ENCODE measurements at places on chromosomes 5 and 9.
A peak's percentile ranks its signal among the peaks of the same experiment; 100 is the strongest.

GRCh38 chr9:111037356-111037707, 938 bp downstream of the LPAR1 start:
- peak; percentile 40 for DNase-seq

DNA sequence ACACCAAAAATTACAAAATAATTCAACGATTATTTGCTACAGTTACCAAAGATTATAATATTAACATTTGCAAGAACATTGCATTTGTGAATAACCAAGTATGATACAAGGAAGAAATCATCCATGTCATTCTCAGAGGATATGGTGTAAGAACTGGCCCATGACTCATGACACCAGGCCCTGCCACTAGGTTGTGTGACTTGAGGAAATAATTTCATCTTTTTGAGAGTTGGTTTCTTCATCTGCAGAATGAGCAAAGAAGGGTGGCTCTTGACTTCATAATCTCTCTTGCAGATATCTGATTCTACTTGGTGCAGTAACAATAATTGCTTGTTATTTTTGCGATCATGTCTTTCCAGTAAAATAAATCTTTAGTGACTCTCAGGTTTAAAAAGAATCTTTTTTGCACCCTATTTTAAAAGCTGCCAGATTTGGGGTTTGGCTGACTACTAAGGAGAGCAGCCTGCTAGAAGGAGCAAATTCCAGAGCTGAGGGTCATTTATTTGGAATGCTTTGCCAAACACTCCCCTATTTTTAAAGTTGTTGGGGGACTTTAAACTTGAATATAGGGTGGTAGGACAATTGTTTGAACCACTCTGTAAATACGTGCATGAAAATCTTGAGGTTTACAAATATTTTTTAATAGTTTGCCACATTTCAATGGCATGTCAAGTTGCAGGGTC, 23.5 kb downstream of the ITGA1 start:
- DNase-seq = peak; percentile 72

DNA sequence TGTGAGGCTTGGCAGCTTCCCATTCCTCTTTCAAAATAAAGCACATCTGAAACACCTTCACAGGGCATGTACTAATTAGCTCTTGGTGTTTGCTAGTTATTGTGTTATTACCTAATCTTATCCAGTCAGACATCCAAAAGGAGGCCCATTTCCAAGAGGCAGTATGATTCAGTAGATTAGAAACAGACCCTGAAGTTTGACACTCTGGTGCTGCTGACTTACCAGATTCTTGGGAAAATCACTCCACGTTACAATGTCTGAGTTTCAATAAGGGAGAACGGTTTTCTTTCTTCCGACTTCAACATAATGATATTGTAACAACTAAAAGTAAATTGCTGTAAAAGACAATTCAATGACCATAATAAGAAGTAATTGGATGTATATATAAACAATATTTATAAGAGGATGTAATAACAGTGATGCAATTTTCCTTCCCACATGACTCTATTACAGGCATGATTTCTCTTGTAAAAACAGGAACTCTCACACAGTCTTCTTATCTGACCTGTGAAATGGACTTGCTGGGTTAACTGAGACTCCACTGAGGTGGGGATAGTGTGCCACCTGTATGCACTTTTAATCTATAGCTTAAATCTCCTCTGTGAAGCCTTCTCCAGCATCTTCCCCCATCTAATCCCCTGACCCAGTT, 181.3 kb upstream of the ELL2 start:
- DNase-seq = peak; percentile 83

GRCh38 chr9:105887679-105888078, 193.3 kb downstream of the TMEM38B start:
- DNase-seq = no peak

DNA sequence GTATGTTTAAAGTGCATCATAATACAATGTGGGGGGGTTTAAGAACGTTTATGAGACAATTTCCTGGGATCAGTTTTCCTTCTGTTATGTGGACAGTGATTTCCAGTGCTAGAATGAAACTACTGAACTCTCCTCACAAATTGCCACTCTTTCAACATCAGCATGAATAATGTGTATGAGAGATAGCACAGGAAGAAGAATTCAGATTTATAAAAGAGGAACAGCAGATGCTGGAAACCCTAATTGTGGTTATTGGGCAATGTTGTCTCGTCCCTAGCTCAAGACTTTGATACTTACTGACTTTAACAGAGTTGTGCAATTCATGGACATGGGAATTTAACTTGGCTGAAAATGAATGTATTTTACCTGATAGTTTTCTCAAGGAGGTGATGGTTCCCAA, 410.8 kb upstream of the MEF2C start:
- peak; percentile 75 for DNase-seq

DNA sequence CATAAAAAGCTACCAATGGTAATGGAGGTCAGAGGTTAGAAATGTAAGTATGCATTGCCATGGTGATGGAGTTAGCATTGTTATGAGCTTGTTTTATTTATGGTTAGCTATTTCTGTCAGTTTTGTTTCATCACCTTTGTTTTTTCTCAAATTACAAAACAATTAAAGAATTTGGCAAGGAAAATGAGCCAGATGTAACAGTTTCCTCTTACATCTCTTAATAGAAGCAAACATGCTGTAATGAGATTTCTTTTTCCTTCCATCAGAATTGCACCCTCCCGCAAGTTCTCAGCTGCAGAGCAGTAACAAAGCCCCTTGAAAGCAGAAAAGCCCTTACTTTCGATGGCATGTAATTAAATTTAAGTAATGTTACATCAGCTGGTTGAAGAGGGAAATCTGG, 233.0 kb downstream of the SGCD start:
- no peak for DNase-seq

DNA sequence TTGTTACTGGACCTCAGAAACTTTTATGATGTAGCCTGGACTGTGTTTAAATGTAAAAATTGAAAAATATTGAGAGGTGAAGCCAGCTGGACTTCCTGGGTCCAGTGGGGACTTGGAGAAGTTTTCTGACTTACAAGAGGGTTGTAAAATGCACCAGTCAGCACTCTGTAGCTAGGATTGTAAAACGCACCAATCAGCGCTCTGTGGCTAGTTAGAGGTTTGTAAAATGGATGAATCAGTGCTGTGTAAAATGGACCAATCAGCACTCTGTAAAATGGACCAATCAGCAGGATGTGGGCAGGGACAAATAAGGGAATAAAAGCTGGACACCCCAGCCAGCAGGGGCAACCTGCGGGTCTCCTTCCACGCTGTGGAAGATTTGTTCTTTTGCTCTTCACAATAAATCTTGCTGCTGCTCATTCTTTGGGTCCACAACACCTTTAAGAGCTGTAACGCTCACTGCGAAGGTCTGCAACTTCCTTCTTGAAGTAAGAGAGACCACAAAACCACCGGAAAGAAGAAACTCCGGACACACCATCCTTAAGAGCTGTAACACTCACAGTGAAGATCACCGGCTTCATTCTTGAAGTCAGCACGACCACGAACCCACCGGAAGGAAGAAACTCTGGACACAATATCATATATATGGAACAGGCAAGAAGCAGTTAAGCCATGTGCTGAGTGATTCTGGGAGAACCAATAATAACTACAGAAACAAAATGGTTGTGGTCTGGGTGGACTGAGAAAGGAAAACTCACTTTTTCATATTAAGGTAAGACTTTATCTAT, 201.3 kb downstream of the GABRG2 start:
- DNase-seq = no peak

DNA sequence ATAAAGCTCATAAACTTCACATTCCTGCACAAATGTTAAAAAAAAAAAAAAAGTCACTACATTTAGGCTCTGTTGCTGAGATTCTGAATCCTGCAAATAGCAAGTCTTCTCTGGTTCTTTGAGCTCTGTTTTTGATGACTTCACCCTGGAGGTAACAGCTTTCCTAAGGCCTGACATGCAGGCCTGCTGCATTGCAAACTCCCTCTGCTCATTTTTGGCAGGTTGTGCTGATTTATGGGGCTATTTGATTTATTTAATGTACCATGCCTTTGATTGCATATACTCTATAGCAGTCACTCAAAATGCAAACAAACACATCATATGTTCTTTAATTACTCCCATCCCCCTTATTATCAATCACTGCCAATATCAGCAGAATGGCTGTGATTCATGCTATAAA, 416.1 kb upstream of the IZUMO3 start:
- no peak for DNase-seq

- peak; percentile 47 for DNase-seq
Observed at GRCh38 chr5:72648480-72648879, 141.3 kb upstream of the ZNF366 start.

DNA sequence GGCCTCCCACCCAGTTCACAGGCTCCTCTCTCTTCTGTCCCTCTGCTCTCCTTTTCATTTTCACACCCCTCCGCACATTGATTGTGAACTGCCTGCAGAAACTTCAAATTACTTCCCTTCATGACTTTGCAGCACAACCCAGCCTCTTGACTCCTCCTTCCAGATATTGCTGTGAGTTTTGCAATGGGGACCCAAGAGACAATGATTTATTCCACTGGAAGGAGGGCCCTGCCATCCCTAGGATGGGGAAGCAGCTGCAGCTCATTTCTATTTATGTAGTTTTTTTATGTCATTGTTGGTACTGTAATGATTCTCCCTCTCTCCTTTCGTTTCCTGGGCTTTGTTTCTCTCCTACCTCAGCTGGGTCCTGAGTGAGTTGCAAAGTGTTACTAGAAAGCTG, 364.9 kb downstream of the ICE1 start:
- DNase-seq = no peak

DNA sequence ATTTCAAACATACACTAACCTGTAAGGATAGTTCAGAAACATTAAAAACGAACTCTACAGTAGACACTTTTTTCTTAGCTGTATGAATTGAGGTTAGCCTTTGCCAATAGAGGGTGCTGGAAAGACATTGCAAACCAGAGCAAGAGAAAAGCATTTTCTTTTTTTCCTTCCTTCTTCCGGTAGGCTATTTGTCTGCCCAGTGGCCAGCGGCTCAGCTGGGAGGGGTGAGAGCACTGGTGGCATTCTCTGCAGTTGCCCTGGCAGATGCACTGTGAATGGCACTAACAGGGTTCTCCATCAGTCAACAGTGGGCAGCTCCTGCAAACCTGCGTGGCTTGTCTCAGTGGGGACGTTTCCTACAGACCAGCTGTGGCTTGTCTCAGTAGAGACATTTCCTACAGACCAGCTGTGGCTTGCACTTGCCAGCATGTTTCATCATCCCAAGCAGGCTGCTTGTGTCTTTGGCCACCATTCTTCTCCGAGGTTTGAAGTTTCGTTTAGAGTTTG, 984.5 kb upstream of the CDH18 start:
- DNase-seq = peak; percentile 6

- no peak for DNase-seq
Observed at GRCh38 chr5:156706631-156707030, 143.5 kb upstream of the PPP1R2B start.

- peak; percentile 63 for DNase-seq
Observed at GRCh38 chr9:79408617-79409016, 163.1 kb upstream of the TLE4 start.

DNA sequence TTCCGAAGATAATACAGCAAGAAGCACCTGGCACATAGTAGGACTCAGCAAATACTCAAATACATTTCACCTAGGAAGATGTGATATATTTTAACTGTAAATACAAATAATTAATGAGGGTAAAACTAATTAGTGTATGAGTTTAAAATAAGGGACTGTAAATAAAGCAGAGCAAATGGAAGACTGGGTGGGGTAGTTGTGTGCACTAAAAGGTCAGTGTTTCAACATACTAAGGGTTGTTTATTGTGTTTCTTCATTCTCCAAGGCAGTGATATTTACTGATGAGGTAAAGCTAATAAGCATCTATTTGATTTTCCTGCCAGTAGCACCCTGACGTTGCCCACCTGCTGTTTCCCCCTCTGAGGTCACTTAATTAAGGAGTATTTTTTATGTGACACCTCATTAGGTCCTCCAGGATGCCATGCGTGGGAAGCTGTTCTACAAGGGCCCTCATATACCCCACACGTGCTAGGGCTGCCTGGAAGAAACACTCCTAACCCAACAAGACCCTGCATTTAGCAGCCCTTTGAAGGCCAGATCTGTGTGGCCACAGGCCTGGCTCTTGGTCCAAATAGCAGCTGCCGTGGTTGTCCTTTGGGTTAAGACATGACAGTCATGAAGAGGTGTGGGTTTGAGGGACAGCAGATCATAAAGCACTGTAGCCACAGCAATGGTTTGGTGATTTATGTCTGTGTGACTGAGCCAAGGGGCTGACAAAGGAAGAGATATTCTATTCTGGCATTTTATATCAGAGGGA, 97.5 kb upstream of the RPS23 start:
- no peak for DNase-seq

DNA sequence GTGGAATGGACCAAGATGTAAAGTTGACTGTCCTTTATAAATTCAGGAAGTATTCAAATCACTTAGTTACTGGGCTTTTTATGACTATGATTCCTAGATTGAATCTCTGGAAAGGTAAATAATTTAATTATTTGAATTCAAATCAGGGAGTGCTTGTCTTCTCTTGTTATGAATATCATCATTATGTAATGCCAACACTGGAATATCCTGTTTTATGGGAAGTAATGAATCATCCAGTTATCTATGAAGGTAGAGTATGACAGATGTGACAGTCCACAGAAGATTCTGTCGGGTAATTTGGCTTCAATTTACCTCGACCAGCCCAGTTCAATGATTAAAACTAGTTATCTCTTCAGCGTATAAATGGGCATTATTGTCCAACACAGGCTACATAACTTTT, 141.0 kb upstream of the NUDT12 start:
- DNase-seq = no peak

DNA sequence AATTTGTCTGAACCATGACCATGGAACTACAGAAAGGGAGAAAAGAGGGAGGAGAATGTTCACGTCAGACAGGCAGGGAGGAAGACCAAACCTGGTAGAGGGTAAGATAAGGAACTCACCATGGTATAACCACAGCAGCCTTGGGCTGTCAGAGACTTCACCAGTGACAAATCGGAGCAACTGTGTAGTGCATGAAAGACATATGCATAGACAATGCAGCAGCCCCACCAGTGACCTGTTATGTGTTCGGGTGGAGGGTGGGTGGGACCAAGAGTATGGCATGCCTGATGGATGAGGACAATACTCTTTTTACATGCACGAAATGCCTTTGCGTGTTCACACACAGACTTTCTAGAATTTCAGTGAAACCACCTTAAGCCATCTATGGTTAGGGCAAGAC, 221.8 kb upstream of the RASEF start:
- DNase-seq = no peak

- DNase-seq = peak; percentile 34
Observed at GRCh38 chr5:133527311-133527710, 85.0 kb downstream of the FSTL4 start.

- peak; percentile 64 for DNase-seq
Observed at GRCh38 chr5:23466401-23466912, 41.0 kb upstream of the PRDM9 start.

- no peak for DNase-seq
Observed at GRCh38 chr9:109737295-109737694, 42.7 kb upstream of the PALM2AKAP2 start.

GRCh38 chr9:133369422-133369821, 6.4 kb downstream of the SURF4 start:
- DNase-seq = no peak

- DNase-seq = no peak
Observed at GRCh38 chr9:123536455-123536868, 180.5 kb downstream of the CRB2 start.

DNA sequence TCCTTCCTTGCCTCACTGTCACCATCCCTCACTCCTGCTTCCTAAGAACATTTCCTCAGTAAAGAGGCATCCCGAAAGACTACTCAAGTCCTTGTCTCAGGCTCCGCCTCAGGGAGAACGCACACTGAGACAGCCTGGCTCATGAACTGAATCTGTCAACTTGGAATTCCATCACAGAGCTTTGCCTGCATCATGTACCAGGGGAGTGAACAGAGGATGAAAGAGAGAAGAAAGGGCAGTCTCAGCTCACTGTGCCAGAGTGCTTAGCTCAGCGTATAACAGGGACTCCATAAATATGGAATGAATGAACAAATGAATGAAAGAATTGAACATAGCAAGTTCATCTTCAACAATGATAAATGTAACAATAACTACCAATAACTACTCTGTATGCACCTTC, 68.7 kb upstream of the SLC1A3 start:
- DNase-seq = no peak
